Astrocyte (in vitro differentiated cells and primary cell): ENCODE measurements at places on chromosomes 5 and 9.
A peak's percentile ranks its signal among the peaks of the same experiment; 100 is the strongest.

- no peak for DNase-seq
These were observed 25.6 kb upstream of the RICTOR start for GRCh38 chr5:39099831-39100230.

DNA sequence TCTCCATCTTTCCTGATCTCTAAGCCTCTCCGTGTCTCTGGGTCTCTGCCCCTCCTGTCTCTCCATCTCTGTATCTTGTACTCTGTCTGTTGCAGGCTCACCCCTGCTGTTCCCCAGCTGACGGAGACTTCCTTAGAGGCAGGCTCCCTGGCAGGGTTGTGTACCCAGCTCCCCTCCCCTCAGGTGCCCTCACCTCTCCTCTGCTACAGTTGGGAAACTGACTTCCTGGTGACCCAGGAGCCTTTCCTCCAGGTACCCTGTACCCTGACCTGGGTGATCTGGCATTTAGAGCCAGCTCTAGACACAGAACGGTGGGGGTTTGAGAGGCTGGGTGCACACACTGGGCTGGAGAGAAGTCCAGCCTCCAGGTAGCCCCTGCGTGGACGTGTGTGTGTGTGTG is 37.7 kb downstream of the CXXC5 start:
- DNase-seq, result no peak

DNA sequence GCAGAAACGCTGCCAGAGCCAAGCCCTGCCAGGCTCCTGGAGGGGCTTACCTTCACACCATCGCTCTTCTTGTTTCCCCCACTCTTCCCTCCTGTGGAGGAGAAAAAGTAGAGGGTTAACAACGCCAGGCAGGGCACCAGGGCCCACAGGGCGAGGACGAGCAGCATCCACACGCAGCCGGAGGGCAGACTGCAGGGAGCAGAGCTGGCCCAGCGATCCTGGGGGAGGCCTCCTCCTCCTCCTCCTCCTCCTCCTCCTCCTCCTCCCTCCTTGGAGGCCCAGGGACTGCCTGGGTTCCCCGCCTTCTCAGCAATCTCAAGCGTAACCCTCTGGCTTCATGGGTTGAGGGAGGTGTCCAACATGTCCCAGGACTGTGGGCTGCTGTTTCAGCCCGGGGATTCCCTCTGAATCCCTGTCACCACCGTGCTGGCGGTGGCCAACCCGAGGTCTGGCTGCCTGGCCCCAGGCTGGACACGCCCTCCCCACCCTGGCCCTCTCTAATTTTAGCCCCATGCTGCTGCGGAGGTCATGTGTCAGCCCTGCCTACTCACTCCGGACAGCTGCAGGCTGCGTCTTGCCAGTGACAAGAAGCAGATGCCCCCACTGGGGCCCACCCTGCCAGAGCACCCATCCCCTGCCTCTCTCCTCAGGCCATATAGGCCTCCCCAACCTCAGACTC is 44.3 kb downstream of the CAMK2A start:
- no peak for DNase-seq

DNA sequence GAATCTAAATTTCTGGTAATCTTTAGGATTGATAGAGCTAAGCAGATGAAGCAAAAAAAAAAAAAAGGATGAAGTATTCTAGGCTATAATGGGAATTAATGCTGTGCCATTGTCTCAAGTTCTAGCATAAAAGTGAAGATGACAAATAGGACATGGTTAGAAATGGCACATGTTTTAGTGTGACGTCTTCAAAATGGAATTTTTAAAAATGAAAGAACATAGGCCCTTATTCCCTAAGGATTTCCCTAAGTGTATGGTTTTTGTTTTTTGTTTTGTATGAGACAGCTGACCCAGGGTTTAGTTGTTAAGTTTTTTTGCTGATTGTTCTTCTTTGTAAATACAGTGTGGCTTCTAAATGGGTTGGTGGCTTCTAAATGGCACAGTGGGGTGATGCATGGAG is 7.1 kb downstream of the TLE4 start:
- DNase-seq, result no peak

- DNase-seq, result no peak
These were observed 33.7 kb downstream of the DDX46 start for GRCh38 chr5:134792286-134792685.

- DNase-seq, result no peak
These were observed 348.8 kb downstream of the EFNA5 start for GRCh38 chr5:107321906-107322305.

GRCh38 chr5:81353189-81353588 is 40.7 kb downstream of the ACOT12 start:
- DNase-seq, result no peak

GRCh38 chr5:149264439-149265067 is 7.1 kb upstream of the AFAP1L1 start:
- DNase-seq, result no peak

GRCh38 chr9:121699571-121700164 is 48.2 kb downstream of the DAB2IP start:
- no peak for DNase-seq

GRCh38 chr5:93601802-93602155 is 18.8 kb downstream of the NR2F1 start:
- no peak for DNase-seq

- no peak for DNase-seq
These were observed 517.9 kb downstream of the MTRR start for GRCh38 chr5:8386719-8387288.

DNA sequence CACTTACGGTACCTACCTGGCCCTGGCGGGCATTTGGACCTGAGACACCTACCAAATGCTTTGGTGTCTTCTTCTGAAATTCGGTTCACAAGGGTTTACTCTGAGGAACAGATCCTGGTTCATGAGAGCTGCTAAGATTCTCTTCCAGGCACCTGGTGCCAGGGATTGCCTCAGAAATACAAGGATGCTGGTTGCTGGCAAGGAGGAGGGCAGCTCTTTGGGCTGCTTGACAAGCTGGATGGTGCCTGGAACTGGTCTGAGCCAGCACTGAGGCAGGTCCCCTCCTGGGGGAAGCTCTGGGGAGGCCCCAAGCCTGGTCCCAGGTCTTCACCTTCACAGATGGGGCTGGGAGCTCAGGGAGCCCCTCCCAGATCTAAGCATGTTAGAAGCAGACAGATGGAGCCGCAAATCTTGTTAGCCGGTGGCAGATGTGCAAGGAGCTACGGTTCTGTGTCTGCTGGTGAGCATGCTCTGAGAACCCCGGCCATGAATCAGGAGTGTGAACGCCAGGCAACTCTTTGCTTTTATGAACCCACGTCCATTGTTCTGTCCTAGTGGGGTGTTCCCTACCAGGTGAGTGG is 16.3 kb downstream of the FABP6 start:
- DNase-seq, result no peak

- DNase-seq, result no peak
These were observed 4.7 kb upstream of the BICD2 start for GRCh38 chr9:92769286-92769685.

GRCh38 chr5:138962614-138963370 is 87.7 kb upstream of the LRRTM2 start:
- no peak for DNase-seq

DNA sequence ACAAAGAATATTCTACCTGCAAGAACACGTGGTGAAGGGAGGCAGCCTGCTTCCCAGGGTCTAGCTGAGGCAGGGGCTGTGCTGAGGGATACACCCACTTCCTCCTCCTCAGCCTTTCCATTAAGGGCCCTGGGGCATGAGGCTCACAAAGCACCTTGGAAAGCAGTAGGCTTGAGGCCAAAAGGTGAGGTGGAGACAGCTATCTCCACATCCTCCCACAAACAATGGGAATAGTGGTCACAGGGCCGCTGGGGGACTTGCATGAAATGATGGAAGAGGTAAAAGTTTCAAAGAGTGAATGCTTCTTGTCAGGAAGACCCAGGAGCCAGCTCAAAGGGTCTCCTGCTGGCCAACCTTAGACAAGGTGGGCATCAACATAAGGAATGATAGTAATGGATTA is 207.9 kb downstream of the CDK5RAP2 start:
- no peak for DNase-seq

GRCh38 chr5:68306361-68307014 is 90.9 kb downstream of the PIK3R1 start:
- no peak for DNase-seq

DNA sequence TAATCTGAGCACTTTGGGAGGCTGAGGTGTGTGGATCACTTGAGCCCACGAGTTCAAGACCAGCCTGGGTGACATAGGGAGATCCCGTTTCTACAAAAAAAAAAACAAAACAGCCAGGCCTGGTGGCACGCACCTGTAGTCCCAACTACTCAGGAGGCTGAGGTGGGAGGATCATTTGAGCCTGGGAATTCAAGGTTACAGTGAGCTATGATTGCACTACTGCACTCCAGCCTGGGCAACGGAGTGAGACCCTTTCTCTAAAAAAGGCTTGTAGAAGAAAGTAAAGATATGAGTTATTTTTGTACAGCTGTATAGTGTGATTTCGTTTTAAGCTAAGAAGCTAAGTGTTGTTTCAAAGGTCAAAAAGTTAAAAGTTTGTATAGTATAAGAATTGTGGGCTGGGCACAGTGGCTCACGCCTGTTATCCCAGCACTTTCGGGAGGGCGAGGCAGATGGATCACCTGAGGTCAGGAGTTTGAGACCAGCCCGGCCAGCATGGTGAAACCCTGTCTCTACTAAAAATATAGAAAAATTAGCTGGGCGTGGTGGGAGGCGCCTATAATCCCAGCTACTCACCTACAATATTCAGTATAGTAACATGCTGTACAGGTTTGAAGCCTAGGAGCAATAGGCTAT is 18.8 kb downstream of the UBE2R2 start:
- DNase-seq, result no peak

DNA sequence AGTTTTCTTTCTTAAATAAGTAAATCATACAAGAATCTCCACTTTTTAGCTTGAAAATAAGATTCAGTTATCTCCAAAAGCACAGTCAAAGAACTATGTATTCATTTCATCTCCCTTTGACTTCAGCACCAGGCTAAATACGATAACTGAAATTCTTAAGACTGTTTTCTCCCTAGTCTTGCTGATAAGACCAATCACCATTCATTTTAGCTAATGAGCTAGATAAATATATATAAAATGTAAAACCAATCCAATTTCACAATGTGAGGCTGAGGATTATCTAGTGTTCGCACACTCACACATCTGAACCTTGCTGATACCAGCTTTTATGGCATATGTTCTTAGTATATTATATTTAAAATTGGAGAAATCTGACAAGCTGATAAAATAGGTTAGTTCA is 17.3 kb upstream of the ZNF622 start:
- no peak for DNase-seq

DNA sequence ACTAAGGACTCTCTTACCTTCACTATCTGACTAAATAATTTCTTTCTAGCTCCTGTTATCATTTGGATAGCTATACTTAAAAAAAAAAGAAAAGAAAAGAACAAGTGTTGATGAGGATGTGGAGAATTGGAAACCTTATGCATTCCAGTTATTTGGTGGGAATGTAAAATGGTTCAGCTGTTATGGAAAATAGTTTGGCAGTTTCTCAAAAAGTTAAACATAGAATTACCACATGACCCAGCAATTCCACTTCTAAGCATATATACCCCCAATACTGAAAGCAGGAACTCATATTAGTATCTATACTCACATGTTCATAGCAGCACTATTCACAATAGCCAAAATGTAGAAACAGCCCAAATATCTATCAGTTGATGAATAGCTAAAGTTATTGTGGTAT is 61.1 kb downstream of the GNA14 start:
- DNase-seq, result peak; percentile 7
